ENCODE measurements at places on chromosomes 5 and 9.

DNA sequence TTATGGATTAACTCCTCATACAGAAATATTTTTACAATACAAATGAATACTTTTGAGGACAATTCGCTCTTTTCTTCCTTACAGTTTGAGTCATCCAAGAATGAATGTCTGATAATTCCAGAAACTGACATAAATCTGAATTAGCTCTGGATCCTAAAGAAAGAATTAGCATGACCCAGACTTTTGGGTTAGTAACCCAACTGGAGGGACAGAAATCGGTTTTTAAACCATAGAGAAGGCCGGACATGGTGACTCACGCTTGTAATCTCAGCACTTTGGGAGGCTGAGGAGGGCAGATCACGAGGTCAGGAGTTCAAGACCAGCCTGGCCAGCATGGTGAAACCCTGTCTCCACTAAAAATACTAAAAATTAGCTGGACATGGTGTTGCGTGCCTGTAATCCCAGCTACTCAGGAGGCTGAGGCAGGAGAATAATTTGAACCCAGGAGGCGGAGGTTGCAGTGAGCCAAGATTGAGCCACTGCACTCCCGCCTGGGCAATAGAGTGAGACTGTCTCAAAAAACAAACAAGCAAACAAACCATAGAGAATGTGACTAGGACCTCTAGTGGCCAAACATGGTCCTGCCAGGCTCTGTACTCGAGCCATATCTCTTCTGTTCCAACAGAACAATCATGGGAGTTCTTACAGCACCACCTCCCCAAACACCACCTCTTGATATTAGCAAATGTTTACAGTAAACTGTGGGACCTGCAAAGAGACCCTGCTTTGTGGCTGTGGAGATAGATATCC, 44.8 kb downstream of the LURAP1L start:
- DNase-seq: peak; percentile 24

GRCh38 chr9:125649315-125649714, 57.7 kb downstream of the MAPKAP1 start:
- peak; percentile 69 for DNase-seq

DNA sequence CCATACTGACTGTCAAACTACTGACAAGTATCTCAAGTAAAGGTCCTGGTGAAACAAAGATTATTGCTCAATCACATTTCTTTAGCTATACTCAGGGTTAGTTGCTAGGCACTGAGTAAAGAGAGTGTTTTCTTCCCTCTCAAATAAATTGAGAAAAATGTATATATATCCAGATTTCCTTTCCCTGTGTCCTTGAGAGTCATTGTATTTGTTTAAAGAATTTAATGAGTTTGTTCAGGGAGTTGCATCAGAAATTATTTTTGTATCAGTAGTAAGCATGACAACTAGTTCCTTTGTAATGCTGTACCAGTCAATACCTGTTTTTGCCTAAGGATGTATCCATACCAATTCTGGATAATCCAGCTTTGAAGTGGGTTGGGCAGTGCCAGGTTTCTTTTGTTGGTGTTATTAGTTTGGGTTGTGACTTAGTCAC, 3.2 kb upstream of the ANKHD1 start:
- DNase-seq: no peak

- DNase-seq: no peak
Observed at GRCh38 chr9:5113523-5113922, 71.9 kb downstream of the INSL6 start.

GRCh38 chr5:174943785-174944184, 219.4 kb downstream of the MSX2 start:
- DNase-seq: no peak

DNA sequence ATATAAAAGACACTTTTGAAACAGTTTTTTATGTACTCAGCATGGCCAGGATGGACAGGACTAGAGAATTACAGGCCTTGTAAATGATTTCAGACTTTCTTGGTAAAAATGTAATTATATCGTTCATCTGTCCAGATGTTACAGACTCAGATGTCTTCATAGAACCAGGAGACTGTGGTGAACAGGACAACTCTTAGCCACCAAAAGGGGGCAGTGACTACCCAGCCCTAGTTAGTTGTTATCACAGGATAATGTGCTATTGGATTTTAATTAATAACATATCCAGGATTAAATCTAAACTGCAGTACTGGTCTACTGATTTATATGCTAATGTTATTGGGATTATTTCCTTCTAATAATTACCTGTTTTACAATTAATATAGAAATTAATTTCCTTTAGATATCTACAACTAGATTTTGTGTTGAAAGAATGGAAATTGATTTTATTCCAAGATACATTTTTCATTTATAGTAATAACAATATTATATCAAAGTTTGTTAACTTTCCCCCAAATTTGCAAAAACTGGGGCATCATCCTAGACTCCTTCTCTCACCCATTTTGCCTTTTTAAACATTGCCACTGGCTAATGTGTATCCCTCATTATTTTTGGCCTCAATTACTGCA, 99.4 kb downstream of the MTREX start:
- DNase-seq: peak; percentile 41

DNA sequence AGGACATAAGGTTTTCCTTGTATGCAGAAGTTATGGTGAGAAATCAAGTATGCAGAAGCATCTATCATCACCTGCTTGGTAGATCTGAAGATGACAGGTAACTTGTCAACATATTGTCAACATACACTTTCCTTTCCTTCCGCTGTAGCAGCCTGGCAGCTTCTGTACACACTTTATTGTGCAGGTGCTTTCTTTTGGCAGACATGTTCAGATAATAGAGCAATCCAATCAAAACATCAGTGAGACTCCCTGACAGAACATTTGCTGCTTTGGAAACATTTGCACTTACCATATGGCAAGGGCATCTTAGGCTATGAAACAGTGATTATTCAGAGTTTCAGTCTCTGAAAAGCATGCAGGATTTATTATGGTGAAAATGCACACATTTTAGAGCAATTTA, 161.1 kb upstream of the CDH12 start:
- DNase-seq: no peak

DNA sequence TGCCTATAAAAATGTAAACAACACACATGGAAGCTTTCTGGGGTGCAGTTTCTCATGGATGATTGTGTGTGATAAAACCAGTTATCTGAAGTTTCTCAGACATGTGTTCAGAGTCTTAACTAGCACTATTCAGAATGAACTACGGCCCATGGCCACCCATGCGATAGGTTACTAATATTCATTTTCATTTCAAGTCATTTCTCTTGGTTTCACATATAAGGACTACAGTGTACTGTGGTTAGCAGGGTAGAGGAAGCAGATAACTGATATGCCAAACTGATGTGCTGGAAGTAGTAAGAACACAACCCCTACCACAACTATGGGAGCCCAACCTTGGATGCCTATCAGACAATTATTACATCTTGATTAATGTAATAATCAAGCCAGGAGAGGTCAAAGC, 372.1 kb downstream of the DTWD2 start:
- DNase-seq: no peak

- peak; percentile 32 for DNase-seq
Observed at GRCh38 chr5:59190746-59191145, 607.9 kb downstream of the RAB3C start.

- no peak for DNase-seq
Observed at GRCh38 chr9:137025517-137025966, 2.5 kb downstream of the ABCA2 start.

DNA sequence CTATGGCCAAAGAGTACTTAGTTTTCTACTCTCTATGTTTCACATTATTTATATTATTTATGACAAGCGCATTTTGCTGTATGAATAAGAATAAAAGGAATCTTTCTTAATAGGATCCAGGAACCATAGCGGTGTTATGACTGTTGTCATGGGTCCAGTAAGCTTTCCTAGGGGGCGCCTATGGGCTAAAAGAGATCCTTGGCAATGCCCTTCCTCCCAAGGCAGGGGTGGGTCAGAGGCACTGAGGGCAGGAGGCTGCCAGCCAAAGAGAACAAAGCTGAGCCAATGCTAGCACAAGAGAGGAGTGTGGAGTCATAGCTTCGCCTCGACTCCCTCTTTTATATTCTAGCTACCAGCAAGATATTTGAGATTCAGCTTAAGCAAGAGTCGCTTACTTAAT, 98.4 kb upstream of the GNAQ start:
- DNase-seq: peak; percentile 38

DNA sequence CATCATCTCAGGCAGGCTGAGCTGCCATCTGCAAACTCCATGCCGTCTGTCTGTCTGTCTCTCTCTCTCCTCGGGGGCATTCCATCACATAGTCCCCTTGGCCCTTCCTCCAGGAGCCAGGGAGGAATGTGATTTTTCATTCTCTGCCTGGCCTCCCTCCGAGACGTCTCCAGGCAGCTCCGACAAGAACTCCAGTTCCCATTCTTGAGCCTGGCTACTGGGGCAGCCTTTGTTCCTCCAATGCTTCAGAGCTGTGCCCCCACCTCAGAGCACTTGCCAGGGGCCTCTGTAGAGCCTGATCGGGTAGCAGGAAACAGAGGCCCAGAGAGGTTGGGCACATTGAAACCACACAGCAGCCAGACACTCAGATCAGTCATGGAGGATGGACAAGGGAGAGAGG, 74.0 kb downstream of the COL27A1 start:
- DNase-seq: no peak

- DNase-seq: no peak
Observed at GRCh38 chr5:84059672-84060071, 325.0 kb downstream of the EDIL3 start.

- DNase-seq: no peak
Observed at GRCh38 chr5:78666041-78666444, 17.5 kb upstream of the LHFPL2 start.
